ENCODE measurements at places on chromosomes 11 and 22.

GRCh38 chr11:92663539-92663938 is 305.9 kb upstream of the MTNR1B start:
- no peak for DNase-seq

- no peak for DNase-seq
These were observed 131.2 kb upstream of the SERPIND1 start for GRCh38 chr22:20642668-20643179.

DNA sequence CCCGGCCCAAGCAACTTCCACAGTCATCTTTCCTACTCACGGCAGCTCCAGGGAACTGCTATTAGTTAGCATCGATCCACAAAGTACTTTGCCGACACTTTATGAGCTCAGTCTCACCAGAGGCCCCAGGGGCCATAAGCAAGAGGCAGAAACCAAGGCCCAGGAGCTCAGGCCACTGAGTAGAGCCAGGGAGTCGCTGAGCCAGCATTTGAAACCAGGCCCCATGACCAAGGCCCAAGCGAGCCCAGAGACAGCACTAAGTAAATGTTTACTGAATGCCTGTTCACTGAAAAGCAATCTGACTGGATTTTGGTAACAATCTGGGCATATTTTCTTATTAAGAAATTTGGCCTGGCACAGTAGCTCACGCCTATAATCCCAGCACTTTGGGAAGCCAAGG is 43.3 kb downstream of the ARRB1 start:
- DNase-seq, result no peak

DNA sequence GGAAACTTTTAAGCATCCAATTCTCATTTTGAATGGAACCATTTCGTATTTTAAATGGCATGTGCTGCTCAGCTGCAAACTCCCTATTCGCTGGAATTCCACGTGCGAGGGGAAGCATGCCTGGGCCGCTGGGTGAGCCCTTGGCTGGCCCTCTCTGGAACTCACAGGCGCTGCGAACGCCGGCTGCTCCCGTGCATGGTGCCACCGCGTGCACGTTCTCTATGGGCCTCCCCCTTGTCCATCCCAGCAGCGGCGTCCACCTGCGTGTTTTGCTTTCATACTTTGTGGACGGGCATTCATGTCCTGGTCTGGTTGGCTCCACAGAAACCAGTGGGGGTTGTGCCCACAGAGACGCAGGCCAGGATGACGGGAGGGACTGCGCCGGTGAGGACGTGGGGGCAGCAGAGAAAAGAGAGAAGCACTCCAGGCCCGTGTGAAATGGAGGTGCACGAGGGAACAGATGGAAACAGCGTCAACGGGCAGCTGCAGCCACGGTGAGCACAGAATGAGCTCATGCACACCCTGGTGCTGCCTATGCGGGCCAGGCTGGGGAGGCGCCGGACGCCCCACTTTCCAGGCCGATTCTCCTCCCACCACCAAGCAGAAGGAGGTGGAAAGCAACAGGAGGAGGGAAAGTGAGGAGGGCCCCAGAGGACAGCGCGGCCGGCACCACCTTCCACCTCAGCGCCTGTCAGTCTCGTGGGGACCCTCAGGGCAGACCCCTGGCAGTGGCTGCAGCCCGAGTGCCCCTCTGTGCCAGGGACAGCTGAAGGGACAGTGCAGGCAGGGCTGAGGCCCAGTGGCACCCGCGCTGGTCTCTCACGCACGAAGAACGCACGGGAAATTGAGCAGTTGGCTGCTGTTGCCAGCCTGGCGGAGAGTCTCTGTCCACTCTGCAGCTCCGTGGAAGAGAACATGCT is 29.1 kb downstream of the TOLLIP start:
- DNase-seq, result no peak

- DNase-seq, result no peak
These were observed 1150.6 kb upstream of the RAG2 start for GRCh38 chr11:37748641-37749040.

DNA sequence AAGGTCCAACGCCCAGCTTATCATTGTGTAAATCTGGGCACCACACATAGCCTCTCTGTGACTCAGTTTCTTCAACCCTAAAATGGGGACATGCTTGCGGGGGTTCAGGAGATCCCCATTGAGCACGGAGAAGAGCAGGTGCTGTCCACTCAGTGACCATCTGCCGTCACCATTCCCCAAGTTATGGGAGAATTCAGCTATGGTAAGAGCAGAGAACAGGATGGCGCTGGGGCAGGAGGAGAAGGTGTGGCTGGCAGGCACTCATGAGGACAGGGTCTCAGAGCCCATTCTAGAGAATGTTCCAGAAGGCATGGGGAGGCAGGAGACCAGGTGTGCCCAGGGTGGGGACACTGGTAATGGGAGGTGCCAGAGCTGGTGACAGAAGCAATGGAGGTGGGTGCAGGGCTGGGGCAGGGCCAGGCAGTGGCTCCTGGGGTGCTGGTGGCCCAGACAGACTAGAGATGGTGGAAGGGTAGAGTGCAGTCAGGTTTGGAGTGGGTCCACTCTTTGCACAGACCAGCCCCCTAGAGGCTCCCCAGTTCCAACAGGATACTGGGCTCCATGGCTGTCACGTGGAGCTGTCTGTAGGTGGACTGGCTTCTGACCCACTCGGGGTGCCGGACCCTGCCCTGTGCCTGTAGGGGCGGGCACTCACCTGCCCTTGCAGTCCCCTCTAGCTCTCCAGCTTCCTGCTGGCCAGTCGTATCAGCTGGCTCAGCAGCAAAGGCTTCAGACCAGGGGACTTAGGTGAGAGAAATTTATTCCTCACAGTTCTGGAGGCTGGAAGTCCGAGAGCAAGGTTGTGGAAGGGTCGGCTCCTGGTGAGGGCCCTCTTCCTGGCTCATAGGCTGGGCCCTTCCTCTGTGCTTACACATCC is 84.7 kb downstream of the CDKN1C start:
- no peak for DNase-seq

DNA sequence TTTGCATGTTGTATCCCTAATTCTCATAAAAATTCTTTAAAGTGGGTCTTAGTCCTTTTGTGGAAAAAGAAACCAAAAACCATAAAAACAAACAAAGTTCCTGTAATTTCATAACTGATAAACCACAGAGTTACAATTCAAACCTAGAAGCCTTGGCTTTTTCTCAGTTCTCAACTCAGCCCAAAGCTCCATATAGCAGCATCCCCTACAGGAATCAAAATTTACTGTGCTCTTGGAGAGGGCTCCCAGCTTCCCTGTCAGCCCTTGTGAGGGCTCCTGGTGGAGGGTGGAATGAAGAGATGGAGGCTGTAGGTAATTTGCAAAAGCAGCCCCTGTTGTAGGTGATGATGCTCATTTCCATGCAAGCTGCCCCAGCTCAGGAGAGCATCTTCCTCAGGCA is 506.1 kb upstream of the KIRREL3 start:
- no peak for DNase-seq

DNA sequence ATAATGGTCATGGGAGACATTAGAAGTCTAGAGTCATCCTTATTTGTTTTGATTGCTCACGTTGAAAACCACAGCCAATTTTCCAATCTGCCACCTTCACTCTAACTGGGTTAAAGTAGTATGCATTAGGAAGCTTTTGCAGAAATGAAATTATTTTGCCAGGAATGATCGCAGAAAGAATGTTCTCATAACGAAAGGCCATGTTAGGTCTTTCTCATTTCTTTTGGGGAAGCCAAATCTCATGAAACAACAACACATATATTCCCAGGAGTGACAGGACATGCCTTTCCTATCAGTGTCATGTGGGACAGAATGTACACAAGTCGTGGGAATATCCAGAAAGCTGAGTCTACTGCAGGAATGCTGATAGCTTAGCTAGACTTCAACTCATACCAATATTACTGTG is 386.3 kb downstream of the AASDHPPT start:
- no peak for DNase-seq

DNA sequence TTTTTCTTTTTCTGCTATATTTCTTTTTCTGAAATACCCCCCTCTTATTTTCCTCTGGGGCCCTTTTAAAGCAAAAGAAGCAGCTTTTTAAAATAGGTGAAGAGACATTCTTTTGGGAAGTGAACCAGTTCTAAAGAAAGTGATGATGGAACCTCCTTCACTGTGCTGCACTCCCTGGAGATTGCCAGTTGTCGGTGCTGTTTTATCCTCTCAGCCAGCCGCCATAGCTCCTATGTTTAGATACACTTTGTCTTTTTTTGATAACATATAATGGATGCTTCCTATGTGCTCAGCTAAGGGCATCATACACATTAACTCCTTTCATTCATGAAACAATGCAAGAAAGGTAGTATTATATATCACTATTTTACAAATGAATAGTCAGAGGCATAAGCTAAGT is 14.0 kb downstream of the CFAP300 start:
- no peak for DNase-seq

- no peak for DNase-seq
These were observed 988 bp downstream of the MGAT3 start for GRCh38 chr22:39457556-39458443.

DNA sequence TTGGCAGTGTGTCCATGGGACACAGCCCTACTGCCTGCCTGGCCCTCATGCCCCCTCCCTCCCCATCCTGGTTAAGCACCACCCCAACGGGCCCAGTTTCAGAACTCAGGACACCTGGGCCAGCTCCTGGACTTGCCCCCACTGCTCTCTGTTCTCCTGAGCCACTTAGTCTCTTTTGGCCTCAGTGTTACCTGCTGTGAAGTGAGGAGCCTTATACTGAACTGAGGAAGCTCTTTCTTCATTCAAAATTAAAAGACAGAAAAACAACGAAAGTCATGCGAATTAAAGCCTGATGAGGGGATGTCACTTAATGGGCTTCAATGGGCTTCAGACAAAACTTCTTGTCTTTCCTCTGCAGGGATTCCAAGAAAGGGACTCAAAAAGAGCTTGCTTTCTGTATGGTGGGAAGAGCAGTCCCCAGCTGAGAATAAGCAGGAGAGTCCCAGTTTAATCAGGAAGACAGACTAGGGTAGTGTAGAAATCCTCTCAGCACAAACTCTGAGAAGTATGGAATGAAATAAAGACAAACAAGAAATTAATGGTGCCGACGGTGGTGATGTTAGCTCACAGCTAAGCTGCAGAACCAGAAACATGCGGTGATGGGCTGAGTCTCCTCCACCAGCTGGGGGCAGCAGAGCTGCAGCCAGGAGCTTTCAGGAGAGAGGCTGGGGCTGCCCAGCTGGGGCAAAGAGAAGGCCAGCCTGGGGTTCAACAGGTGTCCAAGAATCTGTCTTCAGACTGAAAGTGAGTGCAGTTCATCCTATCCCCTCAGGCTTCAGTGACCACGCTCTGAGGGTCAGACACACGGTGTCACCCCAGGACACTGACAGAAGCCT is 101.0 kb downstream of the GGTLC2 start:
- peak; percentile 8 for DNase-seq

GRCh38 chr22:36218648-36219193 is 17.1 kb upstream of the APOL4 start:
- no peak for DNase-seq

GRCh38 chr11:128180441-128181087 is 406.8 kb downstream of the ETS1 start:
- DNase-seq, result no peak
